ENCODE measurements at places on chromosomes 6 and 20.
A peak's percentile ranks its signal among the peaks of the same experiment; 100 is the strongest.

GRCh38 chr6:41036601-41037000, 2.4 kb downstream of the UNC5CL start:
- DNase-seq: no peak

- no peak for DNase-seq
Observed at GRCh38 chr6:12962529-12962928, 246.0 kb downstream of the PHACTR1 start.

DNA sequence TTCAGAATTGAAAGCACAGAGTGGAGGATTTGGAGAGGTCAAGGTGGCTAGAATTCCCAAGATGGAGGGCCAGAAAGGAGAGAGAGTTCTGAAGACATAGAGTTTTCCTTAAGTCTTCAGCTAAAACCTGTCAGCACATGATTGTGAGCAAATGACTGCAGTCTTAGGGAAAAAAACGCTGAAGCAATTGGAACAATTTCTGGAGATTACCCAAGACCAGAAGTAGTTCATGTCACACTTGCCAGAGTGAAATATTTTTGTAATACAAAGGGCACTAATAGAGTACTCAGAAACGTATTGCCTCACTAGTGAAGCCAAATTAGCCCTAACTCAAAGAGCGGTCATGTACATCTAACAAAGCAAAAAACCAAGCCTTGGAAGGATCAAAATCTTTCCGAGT, 541.3 kb upstream of the MARCKS start:
- DNase-seq: no peak

DNA sequence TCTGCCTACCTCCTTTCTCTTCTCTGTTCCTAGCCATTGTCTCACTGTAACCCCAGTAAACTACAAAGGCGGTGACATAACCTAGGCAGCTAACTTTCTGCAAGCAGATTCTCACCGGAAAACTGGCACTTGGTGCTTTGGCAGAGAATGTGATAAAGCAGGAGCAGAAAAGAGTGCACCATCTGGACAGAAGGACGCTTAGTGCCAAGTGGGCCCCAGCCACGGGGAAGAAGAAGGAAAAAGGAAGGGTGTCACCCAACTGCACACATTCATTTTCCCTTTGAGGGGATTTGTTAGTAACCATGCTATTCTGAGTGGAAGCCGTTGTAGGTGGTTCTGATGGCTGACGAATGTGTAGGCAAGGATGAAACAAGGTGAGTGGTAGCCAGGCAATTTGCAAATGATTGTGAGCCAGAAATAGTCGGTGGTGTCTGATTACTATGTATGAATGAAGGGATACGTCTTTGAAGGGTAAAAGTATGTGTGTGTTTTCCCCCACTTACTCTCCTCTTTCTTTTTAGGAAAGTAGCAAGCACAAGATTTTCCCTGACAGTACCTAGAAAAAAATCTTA, 148.3 kb upstream of the STXBP5 start:
- peak; percentile 93 for DNase-seq

DNA sequence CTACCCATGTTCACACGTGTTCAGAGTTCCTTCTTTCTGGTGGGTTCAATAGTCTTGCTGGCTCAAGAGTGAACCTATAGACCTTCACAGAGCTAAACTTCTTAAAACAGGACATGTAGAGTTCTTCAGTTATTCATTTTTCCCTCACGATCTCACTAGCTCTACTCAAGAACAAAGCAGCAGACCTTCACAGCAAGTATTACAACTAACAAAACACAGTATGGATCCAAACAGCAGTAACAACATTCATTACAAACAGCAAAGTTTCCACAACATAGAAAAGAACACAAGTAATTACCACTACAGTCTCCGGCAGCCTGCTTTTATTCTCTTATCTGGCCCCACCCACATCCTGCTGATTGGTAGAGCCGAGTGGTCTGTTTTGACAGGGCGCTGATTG, 39.5 kb upstream of the MCUR1 start:
- DNase-seq: no peak

- DNase-seq: no peak
Observed at GRCh38 chr6:148700741-148701311, 46.0 kb upstream of the UST start.

- no peak for DNase-seq
Observed at GRCh38 chr6:154861825-154862224, 128.6 kb downstream of the SCAF8 start.

DNA sequence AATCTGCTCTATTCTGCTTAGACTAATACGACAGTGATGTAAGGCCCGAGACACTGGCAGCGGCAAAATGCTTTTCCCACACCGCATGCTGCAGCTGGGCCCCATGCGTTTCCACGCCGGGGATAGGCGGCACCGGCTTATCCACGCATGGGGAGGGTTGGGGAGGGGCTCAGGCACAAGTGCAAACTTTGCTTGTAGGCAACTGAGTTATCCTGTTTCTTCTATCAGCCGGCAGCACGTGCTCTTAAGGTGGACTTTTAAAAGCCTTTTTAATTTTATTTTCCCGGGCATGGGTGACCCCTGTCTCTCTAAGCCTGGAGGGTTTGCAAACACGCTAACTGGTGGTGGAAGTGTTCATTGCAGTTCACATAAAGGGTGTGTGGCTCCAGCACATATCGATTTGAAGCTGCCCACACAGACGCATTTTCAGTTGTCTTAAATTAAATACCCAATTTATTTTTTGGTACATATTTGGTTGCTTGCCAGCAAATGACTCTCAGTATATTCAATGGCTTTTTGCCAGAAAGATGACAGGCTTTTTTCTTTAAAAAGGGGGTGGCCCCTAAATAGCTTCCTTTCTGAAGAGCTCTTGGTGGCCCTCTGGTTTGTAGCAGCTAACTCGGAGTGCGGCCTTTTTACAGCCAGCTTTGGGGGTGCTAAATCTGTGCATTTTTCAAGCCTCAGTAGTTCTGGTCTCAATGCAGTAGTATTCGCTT, 561.8 kb upstream of the AGPAT4 start:
- DNase-seq: no peak

Measured in NCI-H526 treated with DMSO at 0.1 percent for 48 hours (cell line).